ENCODE measurements at places on chromosomes 2 and 18. TPM values are rescaled to one million over a fixed set of nuclear protein-coding genes. Genes with fewer than 3 reads are reported as not detected.
A peak's percentile ranks its signal among the peaks of the same experiment; 100 is the strongest.

The MRO gene
- not detected for total RNA-seq

The BIN1 gene
- 52.8 TPM for total RNA-seq

The CETN1 gene
- not detected for total RNA-seq

DNA sequence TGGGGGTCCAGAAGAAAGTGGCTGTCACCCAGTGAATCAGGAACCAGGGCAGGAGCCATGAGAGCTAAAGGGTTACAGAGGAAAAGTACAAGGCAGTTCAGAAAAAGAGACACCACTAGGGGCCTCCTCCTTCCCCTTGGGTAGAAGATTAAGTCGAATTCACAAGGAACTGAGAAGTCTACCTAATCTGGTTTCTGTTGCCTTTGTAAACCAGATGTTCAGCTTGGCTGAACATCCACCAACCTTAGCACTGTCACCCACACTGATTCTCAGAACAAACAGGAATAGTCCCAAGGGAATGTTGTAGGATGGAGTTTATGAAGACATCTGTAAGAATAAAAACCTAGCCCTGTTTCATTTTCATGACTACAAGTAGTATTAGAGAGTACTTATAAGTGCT is 90.4 kb upstream of the NOSTRIN start:
- no peaks in the 10 kb centered on the region for H3K4me1 ChIP-seq
- H3K4me3 ChIP-seq: no peak overlapping the region
- H3K36me3 ChIP-seq: no peaks in the 10 kb centered on the region
- DNase-seq: no peak
- H3K27me3 ChIP-seq: no peaks in the 10 kb centered on the region

- no peak for DNase-seq
- no peak overlapping the region for H3K27ac ChIP-seq
- peaks cover 50% of the 10 kb centered on the region for H3K27me3 ChIP-seq
- H3K4me1 ChIP-seq: peaks cover 22% of the 10 kb centered on the region
- H3K4me3 ChIP-seq: no peak overlapping the region
These were observed 78.7 kb downstream of the ICOS start for GRCh38 chr2:204015118-204015843.

DNA sequence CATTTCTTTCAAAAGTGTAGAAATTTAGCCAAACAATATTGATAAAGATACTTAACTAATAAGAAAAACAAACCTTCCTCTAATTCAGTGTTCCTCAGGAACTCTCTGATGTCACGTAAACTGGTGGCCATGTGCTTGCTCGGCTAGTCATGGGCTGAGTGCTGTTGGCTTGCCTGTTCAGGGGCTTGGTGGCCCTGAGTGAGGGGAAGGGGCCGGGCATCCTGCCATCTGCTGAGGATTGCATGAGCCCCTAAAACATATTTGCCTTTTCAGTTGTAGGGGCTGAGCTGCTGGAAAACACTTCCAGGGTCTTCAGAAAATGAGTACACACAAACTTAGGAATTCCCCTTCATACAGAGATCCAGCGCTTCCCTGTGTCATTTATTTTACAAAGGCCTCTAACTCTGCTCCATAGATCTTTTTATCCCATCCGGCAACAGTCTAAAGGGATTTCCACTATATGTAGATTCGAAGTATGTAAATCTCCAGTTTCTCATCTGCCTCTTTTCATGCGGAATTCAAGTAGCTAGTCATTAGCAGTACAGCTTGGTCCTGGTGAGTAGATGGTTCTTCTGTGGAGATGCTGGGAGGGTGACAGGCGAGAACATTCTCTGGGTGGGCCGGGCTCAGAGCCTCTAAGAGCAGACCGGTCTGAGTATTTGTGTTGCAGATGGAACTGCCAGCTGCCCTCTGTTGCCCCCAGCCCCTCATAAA is 20.1 kb upstream of the NFATC1 start:
- no peak overlapping the region for H3K4me3 ChIP-seq
- peaks cover 5% of the 10 kb centered on the region for H3K36me3 ChIP-seq
- no peak for DNase-seq
- no peaks in the 10 kb centered on the region for H3K27me3 ChIP-seq

DNA sequence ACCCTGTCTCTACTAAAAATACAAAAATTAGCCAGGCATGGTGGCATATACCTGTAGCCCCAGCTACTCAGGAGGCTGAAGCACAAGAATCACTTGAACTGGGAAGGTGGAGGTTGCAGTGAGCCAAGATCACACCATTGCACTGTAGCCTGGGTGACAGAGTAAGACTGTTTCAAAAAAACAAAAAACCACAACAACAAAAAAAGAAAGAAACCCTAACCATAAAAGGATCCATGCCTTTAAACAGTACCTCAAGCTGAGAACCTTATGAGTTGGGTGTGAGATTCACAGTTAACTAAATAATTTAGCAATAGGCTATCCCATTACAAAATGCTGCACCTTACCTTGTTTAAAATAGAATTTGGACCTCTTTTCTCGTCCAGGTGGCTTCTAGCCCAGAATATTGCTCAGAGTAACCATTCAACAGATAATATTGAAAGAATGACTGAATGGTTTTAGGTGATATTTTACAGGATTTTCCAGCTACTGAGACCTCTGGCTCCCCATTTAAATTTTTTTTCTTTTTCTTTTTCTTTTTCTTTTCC is 6.4 kb downstream of the DPYSL5 start:
- no peak overlapping the region for H3K4me3 ChIP-seq
- no peak for DNase-seq
- H3K27me3 ChIP-seq: peaks cover 65% of the 10 kb centered on the region
- H3K4me1 ChIP-seq: no peaks in the 10 kb centered on the region

GRCh38 chr2:25184254-25184653 is 15.9 kb upstream of the POMC start:
- no peak overlapping the region for H3K4me3 ChIP-seq
- DNase-seq: no peak
- H3K36me3 ChIP-seq: no peaks in the 10 kb centered on the region
- no peak overlapping the region for H3K27ac ChIP-seq
- H3K27me3 ChIP-seq: no peaks in the 10 kb centered on the region

- no peak for DNase-seq
- H3K27ac ChIP-seq: no peak overlapping the region
- no peaks in the 10 kb centered on the region for H3K36me3 ChIP-seq
- no peaks in the 10 kb centered on the region for H3K4me1 ChIP-seq
These were observed 14.2 kb downstream of the ECEL1 start for GRCh38 chr2:232473467-232473890.

- no peak for DNase-seq
- no peak overlapping the region for H3K4me3 ChIP-seq
- H3K36me3 ChIP-seq: no peaks in the 10 kb centered on the region
- no peak overlapping the region for H3K27ac ChIP-seq
- H3K4me1 ChIP-seq: peaks cover 2% of the 10 kb centered on the region
These were observed 34.7 kb upstream of the RAPH1 start for GRCh38 chr2:203569677-203570316.

GRCh38 chr18:32919799-32920198 is 147.0 kb upstream of the KLHL14 start:
- H3K36me3 ChIP-seq: no peaks in the 10 kb centered on the region
- peaks cover 10% of the 10 kb centered on the region for H3K4me1 ChIP-seq
- H3K4me3 ChIP-seq: no peak overlapping the region
- peak; percentile 63 for DNase-seq
- no peak overlapping the region for H3K27ac ChIP-seq
- no peaks in the 10 kb centered on the region for H3K27me3 ChIP-seq

- no peaks in the 10 kb centered on the region for H3K4me1 ChIP-seq
- no peaks in the 10 kb centered on the region for H3K36me3 ChIP-seq
- H3K4me3 ChIP-seq: no peak overlapping the region
- no peaks in the 10 kb centered on the region for H3K27me3 ChIP-seq
These were observed 74.7 kb downstream of the KIAA2012 start for GRCh38 chr2:202147775-202148174.

Data from Calu3 (cell line).